Inflammatory macrophage (primary cell): ENCODE measurements at places on chromosomes 6 and 20.
A peak's percentile ranks its signal among the peaks of the same experiment; 100 is the strongest.

DNA sequence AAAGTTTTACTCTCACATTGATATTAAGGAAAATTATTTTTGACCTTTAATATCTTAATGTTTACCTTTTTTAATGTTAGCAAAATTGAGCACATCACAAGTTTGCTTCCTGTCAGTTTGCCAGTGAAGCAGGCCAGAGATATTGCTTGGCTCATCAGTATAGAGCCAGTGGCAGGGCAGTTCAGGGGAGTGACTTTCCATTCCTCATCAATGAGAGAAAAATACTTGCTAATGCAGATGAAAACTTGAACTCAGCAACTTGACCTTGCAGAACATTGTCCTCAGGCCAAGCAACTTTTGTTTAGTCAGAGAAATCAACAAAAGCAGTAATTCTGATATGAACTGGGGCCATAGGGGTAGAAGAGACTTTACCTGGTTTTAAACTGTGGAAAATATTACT lies 6.9 kb downstream of the TAB2 start:
- DNase-seq = no peak

DNA sequence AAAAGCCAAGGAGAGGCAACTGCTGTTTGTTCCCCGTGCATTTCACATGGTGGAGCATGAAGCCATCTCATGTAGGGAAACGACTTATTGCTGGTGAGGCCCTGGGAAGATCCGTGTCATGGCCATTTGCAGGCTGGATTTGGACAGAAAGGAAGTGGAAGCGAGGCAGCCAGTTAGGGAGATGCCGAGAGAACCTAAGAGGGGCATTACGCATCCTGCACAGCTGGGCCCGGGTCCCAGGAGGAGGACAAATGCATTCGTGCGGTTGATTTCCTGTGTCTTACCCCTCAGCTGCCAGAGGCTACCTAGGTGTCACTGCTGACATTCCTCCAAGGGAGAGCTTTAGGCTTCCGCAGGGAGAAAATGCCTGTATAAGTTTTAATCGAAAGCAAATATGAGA lies 316.2 kb upstream of the CDYL start:
- no peak for DNase-seq

- no peak for DNase-seq
These were observed 3.9 kb upstream of the TRDN start for GRCh38 chr6:123640567-123641187.

DNA sequence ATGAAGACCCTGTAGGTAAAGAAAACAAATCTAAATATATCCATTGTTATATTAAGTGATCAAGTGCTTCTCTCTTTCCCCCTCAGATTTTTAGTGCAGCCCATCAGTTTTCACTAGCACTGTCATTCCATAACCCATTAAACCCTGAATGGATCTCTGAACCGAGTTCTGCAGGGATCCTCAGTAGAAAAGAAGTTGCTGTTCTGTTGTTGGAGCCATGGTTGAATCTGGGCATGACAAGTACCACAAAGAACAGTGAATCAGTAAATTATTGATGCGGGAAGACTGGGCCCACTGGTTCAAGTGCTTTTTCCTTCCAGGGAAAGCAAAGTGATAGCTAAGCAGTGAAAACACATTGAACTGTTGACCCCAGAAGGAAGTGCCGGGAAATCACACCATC lies 60.4 kb downstream of the LAMP5 start:
- no peak for DNase-seq

GRCh38 chr6:156933201-156934068 lies 156.3 kb downstream of the ARID1B start:
- DNase-seq = no peak

DNA sequence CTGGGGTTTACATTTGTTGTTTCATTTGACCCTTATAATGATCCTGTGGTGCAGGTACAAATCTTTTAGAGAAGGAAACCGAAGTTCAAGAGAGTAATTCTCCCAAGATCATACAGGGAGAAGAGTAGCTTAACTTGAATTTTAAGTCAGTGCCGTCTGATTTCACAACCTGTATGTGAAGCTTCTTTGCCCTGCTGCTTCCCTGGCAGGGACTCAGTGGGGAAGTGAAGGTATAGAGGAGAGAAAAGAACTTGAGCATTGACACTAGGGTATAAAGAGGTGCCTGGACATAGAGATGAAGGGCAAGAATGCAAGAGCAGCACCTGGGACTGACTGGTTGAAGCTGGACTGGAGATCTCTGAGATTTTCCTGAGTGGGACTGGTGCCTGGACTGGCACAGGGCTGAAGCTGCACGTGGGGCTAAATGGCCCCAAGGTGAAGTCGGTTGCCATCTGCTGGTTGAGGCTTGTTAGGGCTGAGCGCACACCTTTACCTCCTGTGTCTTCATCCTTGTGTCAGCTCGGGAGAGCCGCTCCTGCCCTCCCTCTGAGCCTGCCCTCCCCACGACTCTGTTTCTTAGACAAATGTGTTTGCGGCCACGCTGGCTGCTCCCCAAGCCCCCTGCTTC lies 41.8 kb downstream of the FARS2 start:
- DNase-seq = peak; percentile 17

DNA sequence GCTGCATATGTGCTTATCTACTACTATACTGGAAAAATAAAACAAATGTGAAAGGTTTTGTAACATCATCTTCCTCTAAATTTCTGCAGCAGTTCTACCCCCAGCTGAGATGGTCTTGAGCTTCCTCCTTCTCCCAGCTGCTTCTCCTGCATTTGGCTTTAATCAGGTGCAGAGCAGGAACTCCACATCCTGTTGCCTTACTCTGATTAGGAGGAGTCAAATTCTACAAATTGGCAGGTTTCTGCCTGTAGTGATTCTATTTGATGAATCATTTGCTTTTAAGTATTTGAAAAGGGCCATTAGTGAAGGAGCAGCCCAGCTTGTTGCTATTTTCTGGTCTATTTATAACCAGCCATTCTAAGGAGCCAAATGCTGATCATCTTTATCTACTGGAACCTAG lies 224.5 kb downstream of the GMDS start:
- peak; percentile 8 for DNase-seq

GRCh38 chr20:15700147-15700765 lies 873.0 kb downstream of the KIF16B start:
- no peak for DNase-seq

GRCh38 chr6:139323511-139324300 lies 31.9 kb upstream of the TXLNB start:
- DNase-seq = peak; percentile 77

DNA sequence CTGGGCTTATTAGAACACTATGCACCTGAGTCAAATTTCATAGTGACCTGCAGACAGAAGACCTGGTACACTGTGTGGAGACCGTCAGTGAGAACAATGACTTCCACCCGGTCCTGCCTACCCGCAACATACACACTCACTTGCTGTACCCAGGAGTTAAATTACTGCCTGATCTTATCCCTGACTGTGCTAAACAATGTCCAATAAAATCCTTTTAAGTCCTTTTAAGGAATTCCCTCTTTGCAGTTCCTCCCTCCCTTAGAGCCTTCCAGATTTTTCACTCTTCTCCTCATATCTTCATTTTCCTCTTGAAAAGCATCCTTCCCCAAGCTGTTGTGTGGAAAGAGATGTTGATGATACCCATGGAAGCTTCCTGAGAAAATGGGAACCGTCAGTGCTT lies 3.4 kb upstream of the KCNG1 start:
- DNase-seq = no peak

DNA sequence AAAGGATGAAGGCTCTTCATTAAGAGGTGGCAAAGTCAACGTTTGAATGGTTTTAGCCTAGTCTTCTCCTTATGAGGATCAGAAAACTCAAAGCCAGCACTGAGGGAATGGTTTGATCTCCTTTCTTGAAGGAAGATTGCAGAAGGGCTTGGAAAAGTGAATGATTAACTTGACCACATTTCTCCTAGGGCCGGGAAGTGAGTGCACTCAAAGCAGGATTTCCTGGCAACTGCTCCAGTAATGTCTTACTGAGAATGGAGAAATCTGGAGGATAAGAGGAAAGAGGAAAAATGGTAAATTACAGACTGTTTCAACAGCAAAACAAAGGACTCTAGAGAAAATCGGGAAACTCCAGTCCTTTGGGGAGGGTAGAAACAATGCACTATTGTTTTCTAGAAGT lies 189.0 kb upstream of the FOXA2 start:
- no peak for DNase-seq

- DNase-seq = no peak
These were observed 902 bp downstream of the SLC29A1 start for GRCh38 chr6:44224029-44224964.

DNA sequence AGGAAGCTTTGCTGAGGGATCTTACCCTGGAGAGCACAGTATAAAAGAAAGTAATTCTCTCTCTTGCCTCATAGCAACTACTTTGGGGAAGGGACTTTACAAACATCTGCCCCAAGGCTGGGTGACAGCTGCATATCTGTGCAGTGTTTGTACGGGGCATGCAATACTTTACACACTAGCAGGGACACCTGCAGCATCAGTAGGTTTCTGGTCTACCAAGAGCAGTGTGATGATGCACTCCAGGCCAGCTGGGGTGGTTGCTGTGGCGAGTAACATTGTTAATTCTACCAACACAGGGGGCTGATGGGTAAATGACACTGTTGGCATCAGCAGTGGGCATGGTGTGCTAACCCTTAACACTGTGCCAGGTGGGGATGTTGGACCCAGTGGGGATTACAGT lies 48.0 kb downstream of the ADTRP start:
- no peak for DNase-seq

GRCh38 chr20:53662595-53662994 lies 69.0 kb upstream of the ZNF217 start:
- peak; percentile 38 for DNase-seq

DNA sequence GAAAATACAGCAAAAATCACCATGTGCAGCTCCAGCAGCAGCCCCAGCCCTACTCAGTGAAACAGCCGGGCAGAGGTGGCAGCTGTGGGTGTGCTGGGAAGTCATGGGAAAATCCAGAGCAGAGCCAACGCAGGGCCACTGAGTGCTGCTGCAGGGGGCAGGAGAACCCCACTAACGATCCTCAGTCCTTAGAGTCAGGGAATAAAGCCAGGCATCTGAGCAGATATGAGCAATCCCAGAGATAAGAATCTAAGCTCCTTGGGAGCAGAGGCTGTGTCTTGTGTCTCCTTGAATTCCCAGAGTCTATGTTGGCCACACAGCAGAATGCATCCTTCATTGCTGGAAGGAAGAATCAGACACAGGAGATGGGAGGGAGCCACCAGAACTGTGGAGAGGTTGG lies 493.1 kb upstream of the MAP3K7 start:
- DNase-seq = no peak

DNA sequence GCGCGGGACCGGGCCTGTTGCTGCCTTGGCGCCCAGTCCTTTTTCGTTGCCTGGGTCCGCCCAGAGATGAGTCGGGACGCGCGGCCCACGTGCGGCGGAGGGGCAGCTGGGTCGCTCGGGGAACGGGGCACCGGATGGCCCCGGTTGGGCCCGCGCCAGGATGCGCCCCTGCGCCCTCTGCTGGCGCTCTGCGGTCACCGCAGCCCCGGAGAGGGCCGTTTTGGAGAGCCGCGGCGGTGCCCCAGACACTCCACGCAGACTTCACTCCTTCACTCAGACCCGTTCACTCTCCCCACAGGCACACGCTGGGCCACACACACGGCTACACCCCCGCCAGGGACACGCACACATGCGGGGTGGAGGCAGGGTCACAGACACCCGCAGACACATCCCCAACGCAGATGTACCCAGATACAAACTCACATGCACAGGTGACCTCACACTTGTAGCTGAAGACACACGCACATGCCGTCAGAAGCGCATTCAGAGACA lies 38.8 kb downstream of the SRC start:
- peak; percentile 78 for DNase-seq

DNA sequence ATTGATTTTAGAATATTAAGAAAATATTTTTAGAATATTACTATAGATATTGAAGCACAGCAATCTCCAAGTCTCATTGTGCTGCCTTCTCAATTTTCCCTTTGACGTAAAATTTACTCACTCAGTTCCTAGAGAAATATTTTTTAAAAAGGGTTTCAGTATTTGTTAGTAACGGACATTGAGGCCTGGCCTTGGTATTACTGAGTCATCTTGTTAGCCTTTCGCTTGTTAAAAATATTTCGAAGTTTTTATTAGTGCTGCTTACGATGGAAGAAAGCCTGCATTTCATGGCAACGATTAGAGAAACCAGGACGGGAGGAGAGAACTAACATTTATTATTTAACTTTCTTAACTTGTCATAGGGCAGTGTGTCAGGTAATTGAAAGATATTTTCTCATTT lies 82.2 kb downstream of the TIAM2 start:
- no peak for DNase-seq

DNA sequence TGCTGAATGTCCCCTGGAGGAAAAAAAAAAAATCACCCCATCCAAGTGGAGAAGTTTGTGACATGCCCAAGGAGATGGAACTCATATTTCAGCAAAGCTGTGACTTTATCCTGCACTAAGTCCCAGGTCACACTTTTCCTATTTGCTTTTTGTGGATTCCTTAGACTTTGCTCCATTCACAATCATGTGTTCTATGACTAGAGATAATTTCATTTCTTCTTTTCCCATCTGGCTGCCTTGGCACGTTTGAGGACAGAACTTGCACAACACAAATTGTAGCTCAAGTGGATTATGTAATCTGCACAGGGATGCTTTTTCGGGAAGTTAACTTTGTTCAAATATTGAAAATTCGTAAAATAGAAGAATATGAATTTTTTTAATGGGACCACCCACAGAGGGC lies 100.7 kb upstream of the PTPN1 start:
- peak; percentile 90 for DNase-seq

DNA sequence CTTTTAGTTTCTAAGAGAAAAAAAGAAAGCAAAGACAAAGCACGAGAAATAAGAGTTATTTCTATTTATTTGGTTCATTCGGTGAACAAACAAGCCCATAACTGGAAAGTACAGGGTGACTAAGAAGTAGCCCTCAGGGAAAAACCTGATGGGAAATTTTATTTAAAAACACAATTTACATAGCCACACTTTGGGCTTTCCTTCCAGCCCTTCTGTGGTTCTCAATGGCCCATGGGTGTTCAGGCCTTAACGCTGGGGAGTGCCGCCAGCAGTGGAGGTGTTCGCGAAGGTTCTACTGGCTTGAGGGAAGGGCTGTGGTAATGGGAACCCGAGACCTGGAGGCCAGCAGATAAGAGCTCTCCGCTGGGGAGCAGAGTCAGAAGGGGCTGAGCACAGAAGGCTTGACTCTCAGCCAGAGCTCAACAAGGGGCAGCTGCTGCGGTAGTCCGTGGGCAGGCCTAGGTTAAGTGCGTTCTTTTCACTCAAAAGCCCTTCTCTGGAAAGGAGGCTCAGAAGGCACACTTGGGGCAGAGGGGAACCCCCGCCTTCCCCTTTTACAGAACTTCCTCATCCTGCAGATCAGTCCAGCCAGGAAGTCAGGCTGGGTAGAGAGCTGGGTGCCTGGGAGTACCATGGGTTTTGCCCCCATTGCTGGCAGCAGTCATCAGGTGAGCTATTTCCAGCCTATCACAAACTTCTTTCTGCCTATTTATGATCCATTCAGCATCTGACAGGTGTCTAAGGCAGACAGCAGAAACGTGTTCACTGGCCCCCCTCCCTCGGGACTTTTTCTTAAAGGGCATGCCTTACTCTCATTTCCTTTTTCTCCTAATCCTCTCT lies 8.8 kb upstream of the CD83 start:
- peak; percentile 88 for DNase-seq

- DNase-seq = no peak
These were observed 107.9 kb upstream of the FLRT3 start for GRCh38 chr20:14445310-14445709.

GRCh38 chr6:142353690-142354089 lies 51.9 kb downstream of the ADGRG6 start:
- no peak for DNase-seq

GRCh38 chr6:12962529-12962928 lies 246.0 kb downstream of the PHACTR1 start:
- DNase-seq = no peak

- DNase-seq = no peak
These were observed 66.0 kb upstream of the RIN2 start for GRCh38 chr20:19692100-19692499.

- DNase-seq = no peak
These were observed 195.6 kb downstream of the PREX1 start for GRCh38 chr20:48632017-48632824.
